Activated CD8-positive, alpha-beta memory T cell treated with anti-CD3 and anti-CD28 coated beads, Interleukin-2, amount 10 ng/mL, durations not matched to agents 7 days and 5 days (primary cell): ENCODE measurements at places on chromosomes 3 and 15. TPM values are rescaled to one million over a fixed set of nuclear protein-coding genes. Genes with fewer than 3 reads are reported as not detected.

DNA sequence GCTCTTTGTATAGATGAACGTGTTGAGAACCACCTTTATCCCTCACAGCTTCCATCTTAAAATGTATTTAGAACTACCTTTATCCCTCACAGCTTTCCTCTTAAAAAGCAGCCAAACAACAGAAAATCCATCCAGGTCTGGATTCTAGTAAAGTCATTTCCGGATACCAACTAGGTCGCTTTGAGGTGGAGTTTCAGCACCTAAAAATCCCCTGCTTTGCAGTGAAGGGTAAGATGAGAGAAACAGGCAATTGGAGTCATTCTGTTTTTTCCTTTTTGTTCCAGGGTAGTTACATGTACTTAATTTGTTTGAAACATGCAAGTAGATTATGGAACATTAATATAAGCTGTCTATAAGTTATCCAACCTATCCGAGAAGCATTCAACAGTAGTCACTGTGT, 192.0 kb downstream of the UBE2E2 start:
- H3K36me3 ChIP-seq = no peaks in the 10 kb centered on the region
- H3K4me1 ChIP-seq = no peaks in the 10 kb centered on the region
- no peaks in the 10 kb centered on the region for H3K27me3 ChIP-seq
- H3K4me3 ChIP-seq = no peak overlapping the region
- H3K27ac ChIP-seq = no peak overlapping the region

The SEMA6D gene
- total RNA-seq = not detected

- no peak overlapping the region for H3K27ac ChIP-seq
- DNase-seq = peak; percentile 21
- peaks cover 11% of the 10 kb centered on the region for H3K4me1 ChIP-seq
- H3K27me3 ChIP-seq = no peaks in the 10 kb centered on the region
These were observed 7.9 kb downstream of the ACAA1 start for GRCh38 chr3:38129058-38129457.

DNA sequence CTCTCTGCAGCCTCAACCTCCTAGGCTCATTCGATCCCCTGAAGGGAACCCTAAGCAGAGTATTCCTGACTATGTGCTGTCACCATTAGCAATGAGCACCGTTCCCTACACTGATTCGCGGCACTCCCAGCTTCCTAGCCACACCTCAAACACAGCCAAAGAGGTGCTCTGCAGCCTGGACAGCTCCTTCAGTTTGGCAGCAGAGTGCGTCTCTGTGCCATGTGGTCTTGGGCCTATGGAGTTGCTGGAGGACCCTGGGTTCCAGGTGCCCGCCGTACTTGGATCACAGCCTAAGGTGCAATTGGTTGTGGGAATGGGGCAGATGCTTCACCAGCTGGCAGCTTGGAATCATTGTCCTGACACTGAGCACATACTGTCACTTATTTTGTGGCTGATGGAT, 17.3 kb upstream of the IL12A start:
- H3K36me3 ChIP-seq = no peaks in the 10 kb centered on the region
- no peak for DNase-seq
- H3K4me1 ChIP-seq = no peaks in the 10 kb centered on the region
- no peak overlapping the region for H3K4me3 ChIP-seq
- no peak overlapping the region for H3K27ac ChIP-seq
- peaks cover 48% of the 10 kb centered on the region for H3K27me3 ChIP-seq

DNA sequence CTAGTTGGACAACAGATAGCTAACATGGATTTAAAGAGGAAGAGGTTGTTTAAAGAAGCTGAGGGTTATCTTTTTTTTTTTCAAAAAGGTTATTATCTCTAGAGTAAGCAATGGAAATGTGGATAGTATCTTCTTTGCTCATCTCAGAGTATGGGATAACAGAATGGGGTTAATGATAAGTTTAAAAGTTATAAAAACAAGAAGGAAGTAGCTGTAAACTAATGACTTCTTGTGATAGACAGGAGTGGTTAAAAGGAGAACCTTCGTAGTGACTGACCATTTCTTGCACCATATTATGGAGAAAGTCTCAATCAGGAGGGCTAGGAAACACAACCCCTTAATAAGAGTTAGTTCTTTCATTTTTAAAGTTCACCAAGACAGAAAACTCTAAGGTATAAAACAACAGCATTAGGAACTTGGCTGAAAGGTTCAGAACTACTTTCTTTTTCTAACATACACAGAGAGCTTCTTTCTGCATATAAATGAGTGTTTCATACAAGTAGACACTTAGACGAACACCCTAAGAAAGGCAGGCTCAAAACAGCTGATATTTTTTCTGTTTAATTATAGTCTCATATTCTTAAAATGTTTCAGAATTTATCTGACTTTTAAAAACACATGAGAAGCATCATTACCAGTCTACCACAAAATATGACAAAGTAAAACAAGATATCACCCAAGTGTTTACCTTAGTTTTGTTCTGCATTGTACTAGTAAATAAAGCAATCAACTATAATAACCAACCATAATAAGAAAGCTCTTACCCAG, 140.0 kb downstream of the MEIS2 start:
- H3K4me1 ChIP-seq = no peaks in the 10 kb centered on the region
- no peak overlapping the region for H3K27ac ChIP-seq
- no peaks in the 10 kb centered on the region for H3K36me3 ChIP-seq
- H3K4me3 ChIP-seq = no peak overlapping the region

DNA sequence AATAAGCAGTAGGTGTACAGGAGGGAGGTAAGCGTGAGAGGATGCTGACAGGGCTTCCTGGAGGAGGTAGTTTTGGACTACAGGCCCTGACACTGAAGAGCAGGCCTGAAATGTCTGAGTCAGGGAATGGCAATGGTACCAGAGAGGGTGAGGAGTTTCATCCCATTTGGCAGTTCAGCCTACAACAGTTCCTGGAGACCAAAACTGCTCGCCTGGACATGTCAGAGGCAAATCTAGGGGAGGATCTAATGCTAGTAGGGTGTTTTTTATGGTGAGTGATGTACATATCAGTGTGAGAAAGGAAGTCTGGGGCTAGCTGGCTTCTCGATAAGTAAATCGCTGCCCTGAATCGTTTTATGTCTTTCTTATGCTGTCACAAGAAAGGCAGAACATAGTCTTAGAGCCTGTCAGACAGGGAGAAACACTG, 13.8 kb upstream of the TNFSF10 start:
- DNase-seq = no peak
- H3K4me3 ChIP-seq = peak overlapping the region; percentile 6
- H3K4me1 ChIP-seq = peaks cover 55% of the 10 kb centered on the region
- H3K36me3 ChIP-seq = peaks cover 30% of the 10 kb centered on the region

The WNT7A gene
- total RNA-seq = not detected

The NUP210 gene
- total RNA-seq = 236 TPM
